ENCODE measurements at places on chromosomes 3 and 15.

DNA sequence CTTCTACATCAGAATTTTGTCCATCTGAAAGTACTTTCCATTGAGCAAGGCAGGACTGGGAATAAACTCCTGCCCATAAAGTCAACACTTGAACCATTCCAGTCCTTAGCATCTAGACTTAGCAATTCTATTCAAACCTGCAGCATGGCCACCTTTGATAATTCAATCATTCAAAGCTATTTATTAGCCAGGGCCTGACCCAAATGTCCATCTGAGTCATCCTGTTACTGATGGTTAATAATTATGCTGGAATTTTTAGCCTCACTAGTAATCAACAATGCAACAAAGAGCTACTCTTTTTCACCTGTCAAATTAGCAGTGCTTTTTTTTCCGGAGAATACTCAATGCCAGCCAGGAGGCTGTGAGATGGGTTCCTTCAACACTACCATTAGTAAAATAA is 72.7 kb upstream of the SNRK start:
- peak; percentile 48 for DNase-seq

GRCh38 chr3:107959550-107960154 is 131.2 kb downstream of the CD47 start:
- peak; percentile 33 for DNase-seq

- DNase-seq: no peak
Observed at GRCh38 chr15:72365844-72366243, 10.0 kb downstream of the HEXA start.

DNA sequence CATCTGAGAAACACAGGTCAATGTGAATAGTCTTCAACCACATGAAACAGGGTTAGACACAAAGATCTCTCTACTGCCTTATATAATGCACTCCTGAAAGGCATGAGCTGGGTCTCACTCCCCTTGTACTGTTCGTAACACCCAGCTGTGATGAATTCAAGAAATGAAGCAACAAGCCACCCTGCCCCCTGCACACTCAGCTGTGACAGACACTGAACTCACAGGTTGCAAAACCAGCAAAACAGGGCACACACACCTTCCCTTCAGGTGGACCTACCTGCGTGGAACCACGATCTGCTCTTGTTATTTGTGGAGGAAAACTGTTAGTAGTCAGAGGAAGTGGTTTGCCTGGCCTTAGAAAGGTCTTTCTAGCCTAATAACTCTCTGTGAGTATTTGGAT is 64.5 kb downstream of the CERS3 start:
- DNase-seq: peak; percentile 78

DNA sequence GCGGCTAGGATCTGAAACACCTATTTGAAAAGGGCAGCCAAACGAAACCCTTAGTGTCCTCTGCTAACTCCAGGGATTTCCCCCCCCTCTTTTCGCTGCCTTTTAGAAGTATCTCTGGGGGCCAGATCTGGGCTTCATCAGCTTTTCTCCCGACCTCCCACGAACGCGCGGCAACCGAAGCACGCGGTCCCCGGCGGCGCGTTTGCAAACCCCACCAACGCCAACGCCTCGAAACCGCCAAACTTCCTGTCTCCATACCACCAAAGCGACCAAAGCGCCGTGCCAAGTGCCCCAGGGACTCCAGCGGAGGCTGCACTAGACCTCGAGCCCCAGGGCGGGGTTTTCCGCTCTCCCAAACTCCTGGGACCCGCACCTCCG is 155.8 kb upstream of the FRMD4B start:
- peak; percentile 49 for DNase-seq

DNA sequence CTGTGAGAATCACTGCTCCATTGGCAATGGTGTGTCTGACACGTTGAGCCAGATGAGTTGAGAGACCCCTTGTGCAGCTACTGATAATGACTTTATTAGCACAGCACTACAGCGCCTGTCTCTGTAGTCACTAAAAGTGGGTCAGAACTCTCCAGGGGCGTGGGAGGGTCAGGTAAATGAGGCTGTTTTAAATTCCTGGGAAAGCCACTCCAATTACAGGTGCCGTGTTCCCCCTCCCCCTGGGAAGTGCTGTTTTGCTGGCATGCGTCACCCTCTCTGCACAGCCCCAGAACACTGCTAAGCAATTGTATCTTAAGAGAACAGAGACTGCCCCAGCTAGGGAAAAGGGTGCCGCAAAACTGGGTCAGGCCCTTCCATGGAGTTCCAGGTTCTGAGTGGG is 21.5 kb upstream of the CPNE9 start:
- no peak for DNase-seq

GRCh38 chr15:58484791-58485600 is 53.2 kb downstream of the LIPC start:
- no peak for DNase-seq

- no peak for DNase-seq
Observed at GRCh38 chr3:58625196-58625824, 41.3 kb downstream of the FAM3D start.

DNA sequence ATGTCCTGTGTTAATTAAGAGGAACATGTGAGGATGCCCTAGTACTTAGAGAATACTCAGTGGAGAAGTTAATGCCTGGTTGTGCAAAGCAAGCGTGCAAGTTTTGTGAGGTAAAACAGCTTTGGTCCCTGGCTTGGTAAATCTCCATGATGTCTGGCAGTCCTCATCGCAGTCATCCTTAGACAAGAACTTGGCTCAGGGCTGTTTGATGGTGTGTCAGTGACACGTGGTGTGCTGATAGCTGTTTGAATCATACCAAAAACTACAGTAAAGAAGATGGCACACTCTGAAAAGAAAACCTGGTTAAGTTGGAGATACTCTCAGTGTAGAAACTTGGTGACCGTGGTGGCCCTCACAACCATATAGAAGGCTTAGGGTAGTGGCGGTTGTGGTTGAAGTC is 361.7 kb downstream of the FEZF2 start:
- peak; percentile 55 for DNase-seq

- peak; percentile 80 for DNase-seq
Observed at GRCh38 chr15:38354315-38354929, 99.5 kb upstream of the FAM98B start.

DNA sequence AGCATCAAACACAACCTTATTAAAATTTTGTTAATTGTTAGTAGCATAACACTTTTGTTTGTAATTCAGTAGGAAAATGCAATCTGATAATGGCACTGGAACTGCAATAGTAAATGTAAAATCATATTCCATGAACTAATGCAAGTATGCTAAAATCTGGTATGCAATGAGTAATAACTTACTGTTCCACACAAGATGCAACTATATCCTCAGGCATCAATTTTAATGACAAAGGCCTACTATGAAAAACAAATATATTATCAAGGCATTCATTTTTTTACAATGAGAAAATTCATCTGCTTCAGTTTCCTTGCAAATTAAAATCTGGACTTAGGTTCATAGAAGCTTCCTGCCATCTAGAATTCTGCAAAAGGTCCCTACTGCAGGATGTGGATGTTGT is 1.4 kb upstream of the NSMCE3 start:
- peak; percentile 72 for DNase-seq

- DNase-seq: peak; percentile 72
Observed at GRCh38 chr15:89917442-89918101, 4.8 kb upstream of the ARPIN start.

DNA sequence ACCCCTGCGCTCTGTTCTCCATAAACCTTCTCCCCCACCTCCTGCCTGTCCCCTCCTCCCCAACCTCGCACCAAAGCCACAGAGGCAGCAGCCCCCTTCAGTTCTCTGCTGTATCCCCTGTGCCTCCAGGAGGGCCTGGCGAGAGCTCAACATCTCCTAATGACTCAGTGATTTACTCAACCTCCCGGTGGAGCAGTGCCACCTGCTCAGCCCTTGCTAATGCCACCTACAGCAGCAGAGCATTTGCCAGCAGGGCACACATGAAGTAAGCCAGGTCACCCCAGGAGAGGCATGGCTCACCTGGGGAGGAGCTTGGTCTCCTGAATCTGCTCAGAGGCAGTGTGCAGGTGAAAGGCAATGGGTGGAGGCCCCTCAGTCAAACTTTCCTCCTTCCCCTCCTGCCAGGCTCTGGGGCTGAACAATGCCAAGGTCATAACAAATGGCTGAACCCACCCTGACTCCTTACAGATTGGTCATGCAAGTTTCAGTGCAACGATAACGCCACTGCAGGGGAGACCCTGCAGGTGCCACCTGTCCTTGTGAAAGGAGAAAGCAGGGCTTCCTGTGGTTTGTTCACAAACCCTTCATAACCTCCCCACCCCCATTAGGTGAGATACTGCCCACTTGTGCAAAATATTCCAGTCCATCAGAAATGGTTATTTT is 19.8 kb downstream of the TRPM1 start:
- peak; percentile 57 for DNase-seq

GRCh38 chr15:29070471-29071231 is 184.9 kb downstream of the APBA2 start:
- no peak for DNase-seq

DNA sequence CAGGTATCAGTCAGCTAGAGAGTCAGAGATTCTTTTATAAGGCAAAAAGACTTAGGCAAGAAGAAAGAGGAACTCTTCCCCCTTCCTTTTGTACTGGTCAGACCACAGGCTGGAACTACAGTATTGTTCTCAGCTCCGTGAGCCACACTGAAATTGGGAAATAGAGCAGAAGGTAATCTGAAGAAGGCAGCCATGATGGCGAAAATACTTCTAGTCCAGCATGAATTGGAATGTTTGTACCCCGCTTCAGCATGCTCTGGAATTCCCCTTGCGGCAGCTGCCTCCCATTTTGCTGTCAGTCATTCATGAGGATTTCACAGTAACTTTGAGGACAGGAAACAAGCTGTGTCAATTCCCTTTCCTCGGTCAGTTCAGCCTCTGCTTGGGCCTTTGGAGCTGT is 96.2 kb downstream of the CORO2B start:
- peak; percentile 89 for DNase-seq

DNA sequence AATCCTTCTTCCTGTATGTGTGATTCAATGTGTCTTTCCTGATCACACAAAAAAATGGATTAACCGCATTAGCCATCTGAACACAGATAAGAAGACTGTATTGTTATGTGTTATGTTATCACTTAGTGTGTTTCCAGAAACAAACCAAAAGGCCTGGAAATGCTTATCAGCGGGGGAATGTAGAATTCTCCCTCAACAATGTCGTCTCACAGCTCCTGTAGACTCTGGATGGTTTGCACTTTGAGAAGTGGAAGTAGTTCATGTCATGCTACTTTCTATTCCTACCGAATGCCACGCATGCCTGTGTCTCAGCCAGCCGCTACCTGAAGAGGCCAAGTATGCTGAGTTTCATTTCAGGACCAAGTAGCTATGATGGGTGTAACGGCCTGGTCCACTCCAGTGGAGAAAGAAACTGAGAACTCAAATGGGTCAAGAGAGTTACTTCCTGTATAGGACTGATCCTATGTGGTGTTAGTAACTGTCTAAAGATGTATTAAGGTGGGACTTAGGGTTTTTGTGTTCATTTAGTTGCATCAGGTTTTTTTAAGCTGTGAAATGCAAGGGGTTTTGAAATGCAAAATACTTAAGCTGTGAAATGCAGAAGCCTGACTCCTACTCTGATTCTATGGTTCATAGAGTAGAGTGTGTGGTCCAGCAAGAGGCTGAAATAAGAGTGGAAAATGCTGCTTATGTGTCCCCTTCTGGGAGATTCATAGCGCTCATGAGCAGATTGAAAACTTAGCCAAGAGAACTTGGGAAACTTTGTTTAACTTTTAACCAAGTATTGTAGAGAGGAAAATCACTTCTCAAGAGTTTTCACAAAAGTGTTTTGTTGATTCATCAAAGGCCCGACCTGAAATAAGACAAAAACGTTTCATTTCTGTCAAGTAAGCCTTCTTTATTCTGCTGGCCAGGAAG is 118.5 kb upstream of the LMOD3 start:
- no peak for DNase-seq

DNA sequence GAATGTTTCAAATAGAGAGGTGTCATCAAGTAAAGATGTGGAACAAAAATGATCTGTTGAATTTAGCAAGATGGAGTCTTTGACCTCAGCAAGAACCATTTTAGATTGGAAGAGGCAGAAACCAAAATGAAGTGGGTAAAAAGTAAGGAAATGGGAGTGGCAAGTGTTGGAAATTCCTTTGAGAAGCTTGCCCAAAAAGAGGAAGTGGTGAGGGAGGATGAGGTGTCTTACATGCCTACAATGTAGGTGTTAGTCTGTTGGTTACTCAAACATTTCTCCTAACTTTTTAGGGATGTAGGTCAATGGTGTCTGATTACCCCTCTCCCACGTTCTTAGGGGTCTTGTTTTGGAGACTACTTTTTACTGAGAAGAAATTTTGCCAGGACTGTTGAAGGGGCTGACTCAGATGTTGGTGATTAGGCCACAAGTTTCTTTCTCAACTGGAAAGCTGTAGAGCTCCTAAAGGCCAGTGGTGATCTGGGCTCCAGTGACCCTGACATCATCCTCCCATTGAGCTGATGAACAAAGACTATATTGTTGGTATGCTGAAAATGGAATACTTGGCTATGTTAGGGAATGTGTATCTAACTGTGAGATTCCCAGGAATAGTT is 5.1 kb downstream of the PPP2R3A start:
- peak; percentile 57 for DNase-seq

DNA sequence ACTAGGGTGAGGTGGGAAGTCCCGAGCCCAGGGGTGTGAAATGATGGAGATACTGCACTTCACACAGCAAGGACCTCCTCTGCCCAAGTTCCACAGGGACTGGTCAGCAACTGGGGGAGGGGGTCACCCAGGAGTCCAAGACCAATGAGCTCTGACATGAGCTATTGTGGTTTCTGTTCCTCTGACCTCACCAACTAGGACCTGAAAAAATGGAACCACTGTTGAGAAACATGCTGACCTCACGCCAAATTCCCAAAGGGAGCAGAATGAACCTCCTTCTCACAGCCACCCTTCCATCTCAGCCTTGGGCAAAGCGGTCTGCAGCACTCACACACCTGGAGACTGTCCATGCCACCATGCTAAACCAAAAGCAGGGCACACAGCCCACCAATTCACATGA is 69.3 kb downstream of the LRIG1 start:
- DNase-seq: no peak

- DNase-seq: no peak
Observed at GRCh38 chr3:148217317-148217716, 480.4 kb upstream of the AGTR1 start.

DNA sequence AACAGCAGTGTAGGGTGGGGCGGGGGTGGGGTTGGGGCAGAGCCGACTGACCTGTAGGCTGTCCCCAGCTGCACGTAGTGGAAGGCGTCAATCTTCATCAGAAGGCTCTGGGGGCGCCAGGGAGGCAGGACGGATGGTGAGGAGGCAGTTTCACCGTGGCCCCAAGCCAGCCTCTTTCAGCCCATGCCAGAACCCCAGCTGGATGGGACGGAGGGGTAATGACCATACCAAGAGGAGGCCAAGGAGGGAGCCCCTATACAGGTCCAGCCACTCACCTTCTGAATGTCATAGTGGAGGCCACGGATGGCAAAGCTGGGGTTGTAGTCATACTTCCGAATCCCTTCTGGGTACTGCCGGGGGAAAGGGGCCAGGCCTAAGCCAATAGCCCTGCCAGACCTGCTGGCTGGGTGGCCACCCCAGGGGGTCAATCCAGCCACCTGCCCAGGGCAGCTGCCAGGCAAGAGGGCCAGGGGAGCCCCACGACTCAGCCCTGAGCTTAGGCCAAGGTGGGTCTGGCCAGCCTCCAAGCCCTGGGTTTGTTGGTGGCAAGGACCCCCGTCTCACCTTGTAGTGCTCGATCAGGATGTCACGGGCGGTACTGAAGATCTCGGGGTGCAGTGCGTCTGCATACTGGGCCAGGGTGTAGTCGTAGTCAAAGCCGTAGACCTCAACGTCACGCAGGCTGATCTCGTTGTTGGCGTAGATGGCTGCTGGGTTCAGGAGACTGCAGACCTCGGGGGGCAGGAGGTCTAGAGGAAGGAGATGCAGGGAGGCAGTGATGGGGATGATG is 4.9 kb downstream of the NT5DC2 start:
- no peak for DNase-seq

- no peak for DNase-seq
Observed at GRCh38 chr3:141499284-141499683, 12.5 kb downstream of the RASA2 start.
